ENCODE measurements at places on chromosomes 4 and X.
A peak's percentile ranks its signal among the peaks of the same experiment; 100 is the strongest.

DNA sequence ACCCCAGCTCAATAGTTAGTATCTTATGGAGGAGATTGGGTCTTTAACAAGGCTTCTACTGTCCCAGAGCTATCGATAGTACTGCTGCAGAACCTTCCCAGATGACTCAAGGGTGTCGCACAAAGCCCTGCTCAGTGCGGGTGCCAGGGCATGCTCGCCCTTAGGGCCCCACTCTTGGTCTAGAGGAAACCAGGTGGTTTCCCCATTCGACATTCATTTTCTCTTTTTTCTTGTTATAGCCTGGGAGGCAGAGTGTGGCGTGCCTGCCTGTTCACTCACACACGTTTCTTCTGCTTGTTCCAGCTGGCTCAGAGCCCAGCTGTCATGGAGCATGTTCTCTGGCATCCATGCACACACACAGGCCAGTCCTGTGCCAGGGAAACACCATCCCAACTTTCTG, 144.5 kb downstream of the SMIM20 start:
- no peak for DNase-seq

DNA sequence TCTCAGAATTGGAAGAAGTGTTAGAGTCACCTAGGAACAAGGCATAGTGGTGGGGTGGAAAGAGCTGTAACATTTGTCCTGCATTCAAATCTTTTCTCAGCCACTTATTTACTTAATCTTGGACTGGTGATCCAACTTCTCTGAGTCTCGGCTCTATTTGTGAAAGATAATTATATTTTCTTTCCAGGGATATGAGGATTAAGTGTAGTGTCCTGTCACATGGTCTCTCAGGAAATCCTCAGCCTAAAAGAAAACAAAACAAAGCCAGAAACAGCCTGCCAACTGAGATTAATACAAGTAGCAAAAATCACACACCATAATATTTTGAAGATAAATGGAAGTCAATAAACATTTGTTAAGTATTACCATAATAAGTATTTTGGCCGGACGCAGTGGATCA, 33.3 kb upstream of the ETNPPL start:
- no peak for DNase-seq

DNA sequence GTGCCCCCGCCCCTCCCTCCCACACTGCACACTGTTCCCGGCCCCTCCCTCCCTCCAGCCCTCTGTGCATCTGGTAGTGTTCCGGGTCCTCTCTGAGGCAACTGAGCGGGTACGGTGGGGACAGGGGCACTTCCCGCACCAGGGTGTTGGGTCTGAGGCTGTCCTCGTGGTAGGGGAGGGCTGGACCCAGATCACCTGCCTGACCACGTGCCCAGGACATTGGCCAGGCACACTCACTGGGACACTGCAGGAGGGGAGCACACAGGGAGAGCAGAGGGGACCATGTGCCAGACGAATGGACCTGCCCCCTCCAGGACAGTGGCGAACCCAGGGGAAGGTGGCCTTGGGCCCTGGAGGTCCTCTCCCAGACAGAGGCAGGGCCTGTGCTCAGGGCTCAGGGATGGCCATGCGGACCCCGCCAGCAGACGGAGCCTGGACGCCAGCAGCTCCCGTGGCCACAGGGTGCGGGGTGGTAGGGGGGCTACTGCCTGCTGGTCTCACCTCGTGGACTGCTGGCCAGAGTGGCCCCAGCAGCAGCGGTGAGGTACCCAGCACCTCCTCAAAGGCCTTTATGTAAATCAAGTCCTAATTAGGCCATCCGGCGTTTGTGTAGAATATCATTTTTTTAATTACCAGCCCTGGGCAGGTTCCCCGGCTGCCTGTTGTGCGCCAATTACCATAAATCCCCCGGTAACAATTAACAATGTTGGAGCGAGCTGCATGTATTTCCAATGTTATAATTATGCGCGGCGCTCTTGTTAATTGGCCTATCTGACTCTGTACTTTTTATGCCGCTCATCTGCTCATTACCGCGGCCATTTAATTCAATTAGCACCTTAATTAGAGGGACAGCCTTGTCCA, 106.9 kb downstream of the FAM53A start:
- no peak for DNase-seq

DNA sequence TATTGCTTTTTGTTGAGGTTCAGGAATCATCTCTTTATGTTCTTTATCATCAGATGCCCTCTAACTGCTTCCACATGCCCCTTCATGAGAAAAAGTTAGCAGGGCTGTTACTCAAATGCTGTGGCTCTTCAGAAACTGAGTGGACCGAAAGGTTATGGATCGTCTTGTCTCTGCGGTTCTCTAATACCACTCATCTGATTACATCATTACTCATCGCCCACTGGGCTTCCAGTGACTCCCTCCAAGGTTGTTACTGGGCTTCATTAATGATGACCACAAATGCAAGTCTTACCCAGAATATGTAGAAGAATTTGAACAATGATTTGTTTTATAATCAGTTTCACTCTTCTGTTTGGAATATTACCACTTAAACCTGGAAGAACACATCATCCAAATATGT, 67.7 kb downstream of the RWDD4 start:
- no peak for DNase-seq

- DNase-seq = no peak
Measured at GRCh38 chr4:114870987-114871386, 242.4 kb downstream of the NDST4 start.

DNA sequence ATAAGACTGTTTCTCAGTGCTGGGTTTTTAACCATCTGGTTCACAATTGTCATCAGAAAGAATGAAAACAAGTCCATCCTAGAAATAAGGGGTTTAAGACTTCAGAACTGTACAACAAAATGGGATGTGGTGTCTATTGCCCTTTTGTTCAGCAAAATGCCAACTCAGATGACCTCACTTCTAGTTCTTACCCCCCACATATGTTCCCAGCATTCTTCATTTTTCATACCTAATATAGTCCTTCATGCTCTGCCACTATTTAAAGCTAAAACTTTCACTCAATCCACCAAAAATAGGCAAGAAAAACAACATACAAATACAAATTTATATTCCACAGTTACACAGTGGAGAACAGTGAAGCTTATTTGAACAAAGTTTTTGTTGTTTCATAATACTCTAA, 111.4 kb downstream of the SORBS2 start:
- DNase-seq = no peak

DNA sequence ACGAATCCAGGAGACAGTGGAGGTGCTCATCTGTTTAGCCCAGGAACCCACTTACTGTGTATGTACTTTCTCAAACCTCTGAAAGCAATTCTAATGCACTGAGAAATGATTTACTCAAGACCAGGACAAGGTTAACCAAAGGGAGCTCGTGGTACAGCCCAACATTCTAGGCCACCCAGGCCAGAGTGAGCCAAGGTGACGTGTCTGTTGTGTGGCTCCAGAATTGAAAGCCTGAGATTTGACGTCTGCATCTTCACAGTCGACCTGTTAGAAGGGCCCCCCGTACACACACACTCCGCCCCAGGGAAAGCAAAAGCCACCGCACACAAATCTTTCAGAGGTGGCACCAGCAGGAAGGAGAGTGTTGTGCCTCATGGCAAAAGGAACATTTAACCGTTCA, 2.3 kb downstream of the MAP3K15 start:
- no peak for DNase-seq

- no peak for DNase-seq
Measured at GRCh38 chr4:88489100-88489761, 32.3 kb downstream of the HERC5 start.

GRCh38 chr4:112381996-112382692, 85.0 kb downstream of the ALPK1 start:
- DNase-seq = peak; percentile 74

- DNase-seq = no peak
Measured at GRCh38 chr4:79255793-79256192, 70.1 kb downstream of the NAA11 start.

DNA sequence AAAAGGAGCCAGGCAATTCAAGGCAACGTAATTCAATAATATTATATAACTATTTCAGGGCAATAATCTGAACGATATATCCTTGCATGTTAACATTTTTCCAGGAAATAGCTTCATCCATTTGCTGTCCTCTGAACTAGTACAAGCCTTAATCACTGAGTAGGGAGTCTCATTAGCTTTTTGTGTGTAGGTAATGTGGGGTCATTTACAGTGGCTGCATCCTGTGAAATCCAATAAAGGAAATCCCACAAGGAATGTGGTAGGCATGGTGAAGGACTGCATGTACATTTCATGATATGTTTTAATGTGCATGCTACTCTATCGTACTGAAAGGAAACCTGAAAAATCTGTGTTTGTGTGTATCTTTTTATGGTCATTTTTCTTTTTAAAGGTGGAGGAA, 103.5 kb downstream of the SLC4A4 start:
- DNase-seq = no peak

GRCh38 chr4:90375081-90375480, 247.9 kb downstream of the CCSER1 start:
- no peak for DNase-seq

- no peak for DNase-seq
Measured at GRCh38 chrX:24990535-24990934, 25.2 kb downstream of the ARX start.

DNA sequence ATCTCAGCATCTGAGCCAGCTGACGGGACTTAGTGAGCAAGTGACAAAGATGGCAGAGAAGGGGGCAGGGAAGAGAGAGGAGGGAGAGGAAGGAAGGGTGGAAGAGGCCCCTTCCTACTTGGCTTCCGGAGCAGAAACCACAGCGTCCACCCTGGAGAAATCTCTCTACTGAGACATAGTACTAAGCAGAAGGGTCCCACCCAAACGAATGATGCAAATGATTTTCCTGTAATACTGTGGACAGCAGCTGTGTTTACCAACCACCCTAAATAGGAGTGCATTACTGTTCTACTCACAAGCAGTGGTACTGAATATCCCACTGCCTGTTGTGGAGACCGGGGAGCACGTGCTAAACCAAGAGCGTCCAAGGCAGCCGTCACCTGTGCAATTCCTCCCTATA, 29.4 kb downstream of the DTHD1 start:
- DNase-seq = no peak

- DNase-seq = no peak
Measured at GRCh38 chrX:20542072-20542471, 275.4 kb upstream of the RPS6KA3 start.

DNA sequence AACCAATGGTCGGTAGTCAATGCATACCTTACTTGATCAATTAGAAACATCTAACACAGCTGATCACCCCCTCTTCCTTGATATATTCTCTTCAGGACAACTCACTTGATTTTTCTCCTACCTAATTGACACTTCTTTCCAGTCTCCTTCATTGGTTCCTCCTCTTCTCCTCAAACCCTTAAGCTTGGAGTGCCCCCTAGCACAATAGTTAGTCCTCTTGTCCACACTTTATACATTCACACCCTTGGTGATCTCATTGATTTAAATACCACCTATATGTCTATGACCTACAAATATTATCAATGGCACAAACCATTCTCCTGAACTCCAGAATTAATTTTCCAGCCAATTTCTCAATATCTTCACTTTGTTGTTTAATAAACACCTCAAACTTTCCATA, 724.0 kb downstream of the ADGRL3 start:
- DNase-seq = no peak

- DNase-seq = no peak
Measured at GRCh38 chrX:139850968-139851367, 81.9 kb downstream of the ATP11C start.

- DNase-seq = no peak
Measured at GRCh38 chr4:970046-970745, 3.2 kb downstream of the DGKQ start.

GRCh38 chr4:94590493-94590892, 138.8 kb downstream of the PDLIM5 start:
- no peak for DNase-seq

DNA sequence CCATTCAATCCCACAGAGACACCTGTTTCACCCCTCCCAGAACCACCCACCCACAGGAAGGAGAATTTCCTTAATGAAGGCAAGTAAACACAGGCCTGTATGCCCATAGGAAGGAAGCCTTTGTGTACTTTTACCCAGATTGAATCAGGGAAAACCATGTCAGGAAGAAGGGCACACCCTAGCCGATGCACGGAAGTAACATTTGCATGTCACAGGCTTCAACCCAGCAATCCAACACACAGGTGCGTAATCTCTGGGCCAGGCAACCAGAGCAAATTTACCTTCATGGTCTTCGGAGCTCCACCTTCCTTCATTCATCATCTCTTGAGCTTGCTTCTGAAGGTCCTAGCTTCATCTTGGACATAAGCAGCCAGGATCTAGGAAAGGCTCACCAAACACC, 206.3 kb downstream of the SHROOM3 start:
- DNase-seq = peak; percentile 31
